Hippocampal formation (tissue), 2 donors: ENCODE measurements at places on chromosomes 7 and 10.

DNA sequence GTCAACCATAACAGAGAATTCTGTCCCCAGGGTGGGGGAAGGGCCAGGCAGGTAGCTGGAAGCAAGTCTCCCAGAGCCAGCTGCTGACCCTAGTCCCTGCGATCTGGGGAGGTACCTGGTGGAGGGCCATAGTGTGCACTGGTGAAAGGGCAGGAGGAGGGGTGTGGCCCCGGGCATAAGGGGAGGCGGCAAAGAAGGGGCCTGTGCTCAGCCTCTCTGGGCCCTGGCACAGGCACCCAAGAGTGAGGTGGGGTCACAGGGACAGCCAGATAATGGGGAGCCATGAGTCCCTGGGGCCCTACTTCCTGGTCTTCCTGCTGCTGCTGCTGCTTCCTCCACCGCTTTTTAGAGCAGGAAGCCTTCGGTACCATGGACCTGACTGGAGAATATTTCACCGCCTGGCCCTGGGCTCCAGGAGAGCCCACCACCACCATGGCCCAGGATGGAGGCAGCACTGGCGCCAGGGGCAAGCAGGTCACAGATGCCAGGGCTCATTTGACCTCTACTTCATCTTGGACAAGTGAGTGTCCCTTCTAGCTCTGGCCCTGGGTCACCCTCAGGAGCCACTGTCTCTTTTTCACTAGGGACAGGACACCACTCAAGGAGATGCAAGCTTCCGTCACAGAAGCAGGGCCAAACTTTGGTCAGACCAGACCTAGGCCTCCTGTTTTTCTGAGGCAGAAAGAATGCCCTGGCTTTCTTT is at the start of gene ANTXRL:
Gene ANTXRL (plus strand): TSS at position 7 of the 703 bp plus-strand sequence. CDS start 266 bp downstream, at position 273.
- DNase-seq = no peak

- no peak for DNase-seq
Measured at GRCh38 chr7:105044449-105045070, 30.6 kb downstream of the KMT2E start.

DNA sequence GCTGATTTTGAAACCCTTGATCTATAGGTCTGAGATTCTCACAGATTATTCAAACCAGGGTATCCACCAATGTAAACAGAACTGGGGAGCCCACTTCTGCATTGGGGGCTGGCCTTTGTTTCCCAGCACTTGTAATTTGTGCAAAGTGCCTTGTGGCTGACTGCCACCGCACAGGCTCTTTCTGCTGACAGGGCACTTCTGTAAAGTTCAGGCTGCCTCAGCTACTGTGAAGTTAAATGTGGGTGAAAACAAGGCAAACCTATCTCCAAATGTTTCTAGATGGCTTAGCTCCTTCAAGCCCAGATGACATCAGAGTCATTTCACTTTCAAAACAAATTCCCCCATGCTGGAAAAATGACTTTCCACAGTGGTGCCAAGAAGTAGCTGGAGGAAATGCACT is 54.7 kb downstream of the GRID1 start:
- DNase-seq = no peak

- DNase-seq = no peak
Measured at GRCh38 chr10:112475575-112476218, 28.7 kb downstream of the VTI1A start.

DNA sequence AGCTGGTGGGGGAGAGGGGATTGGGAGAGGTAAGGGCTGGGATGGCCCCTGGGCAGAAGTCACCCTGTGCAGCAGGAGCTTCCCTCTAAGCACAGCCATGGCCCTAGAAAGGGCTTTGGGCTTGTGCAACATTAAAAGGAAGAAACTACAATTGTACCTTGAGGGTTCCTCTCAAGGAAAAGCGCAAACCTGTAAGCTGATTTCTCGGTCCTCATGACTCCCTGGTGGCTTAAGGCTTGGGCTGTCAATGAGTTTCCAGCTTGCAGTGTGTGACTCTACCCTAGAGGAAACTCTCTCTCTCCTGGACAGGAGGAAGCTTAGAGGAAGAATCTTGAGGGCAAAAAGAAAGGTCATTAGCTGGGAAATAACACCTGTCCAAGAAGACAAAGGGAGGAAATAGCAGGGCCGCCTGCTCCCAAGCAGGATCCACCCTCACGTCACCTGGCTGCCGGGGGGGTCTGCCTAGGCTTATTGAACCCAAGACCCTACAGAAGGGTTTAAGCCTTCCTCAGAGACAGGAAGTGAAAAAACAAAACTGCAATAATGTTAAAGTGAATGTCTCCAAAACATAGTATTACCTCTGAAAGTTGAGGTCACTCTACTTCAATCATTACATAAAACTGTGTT is 112.5 kb downstream of the WDR11 start:
- DNase-seq = no peak

DNA sequence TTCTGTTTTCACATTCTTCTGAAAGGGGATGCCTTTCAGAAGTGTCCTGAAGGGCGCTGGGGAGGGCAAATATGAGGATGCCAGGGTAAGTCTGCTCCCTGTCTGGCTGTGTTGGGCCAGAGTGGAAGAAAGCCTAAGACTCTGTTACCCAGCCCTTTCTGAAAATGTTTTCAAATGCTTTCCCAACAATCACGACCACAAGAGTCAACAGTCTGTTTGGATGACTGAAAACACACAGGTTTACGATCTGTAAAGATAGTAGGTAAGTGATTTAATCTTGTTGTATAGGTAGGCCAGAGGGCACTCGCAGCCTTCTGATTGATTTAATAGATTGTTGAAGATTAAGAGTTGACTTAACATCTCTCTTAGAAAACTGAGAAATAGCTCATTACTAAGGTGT is 13.2 kb downstream of the SGPL1 start:
- no peak for DNase-seq

DNA sequence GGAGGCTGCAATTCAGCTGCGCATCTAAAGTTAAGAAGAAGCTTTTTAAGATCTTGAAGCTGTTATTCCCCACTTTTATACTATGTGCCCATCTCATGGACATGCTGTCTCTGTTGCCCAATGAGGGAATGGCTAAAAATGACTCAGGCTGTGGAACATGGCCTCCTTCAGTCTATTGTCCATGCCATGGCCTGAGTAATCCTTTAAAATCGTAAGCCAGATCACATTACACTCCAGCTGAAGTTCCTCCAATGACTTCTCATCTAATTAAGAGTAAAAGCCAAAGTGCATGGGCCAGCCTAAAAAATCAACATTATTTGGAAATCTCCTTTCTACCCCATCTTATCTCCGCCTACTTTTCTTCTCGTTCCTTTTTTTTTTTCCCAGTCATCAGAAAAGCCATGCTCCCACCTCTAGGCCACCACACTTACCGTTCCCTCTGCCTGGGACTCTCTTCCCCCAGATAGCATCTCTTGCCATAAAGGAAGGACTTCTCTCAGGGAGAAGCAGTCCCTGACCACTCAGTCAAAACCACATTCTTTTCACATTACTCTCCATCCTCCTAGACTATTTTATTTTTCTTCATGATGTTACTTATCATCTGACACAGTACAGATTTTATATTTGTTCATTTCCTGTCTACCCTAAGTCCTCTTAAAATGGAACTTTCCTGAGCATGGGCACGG is 337.4 kb downstream of the PRPF18 start:
- no peak for DNase-seq

DNA sequence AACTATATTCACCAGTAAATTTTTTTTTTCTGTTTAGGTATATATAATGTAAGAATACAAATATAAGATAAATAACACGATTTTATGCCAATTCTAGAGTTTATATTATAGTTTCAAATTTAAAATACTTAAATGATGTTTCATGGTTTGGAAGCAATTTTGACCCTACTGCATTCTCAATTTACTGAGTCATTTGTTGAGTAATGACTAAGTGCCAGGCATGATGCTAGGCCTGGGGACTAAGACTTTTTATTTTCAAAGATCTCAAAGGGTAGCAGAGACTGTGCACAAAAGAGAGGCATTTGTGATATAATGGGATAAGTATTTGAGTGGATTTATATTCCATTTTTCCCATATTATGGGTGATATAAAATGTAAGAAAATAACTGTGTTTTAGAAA is 78.9 kb upstream of the SMIM30 start:
- DNase-seq = no peak

- DNase-seq = peak; percentile 36
Measured at GRCh38 chr7:71752171-71752935, 620.4 kb downstream of the GALNT17 start.

- no peak for DNase-seq
Measured at GRCh38 chr7:113796557-113796956, 122.3 kb downstream of the PPP1R3A start.

- no peak for DNase-seq
Measured at GRCh38 chr7:112160771-112161150, 45.4 kb downstream of the DOCK4 start.

- DNase-seq = no peak
Measured at GRCh38 chr7:130380861-130381455, 664 bp downstream of the CPA1 start.
